Stimulated activated CD8-positive, alpha-beta memory T cell treated with anti-CD3 and anti-CD28 coated beads, Interleukin-15, amount 100 ng/mL, for 48 hours (primary cell): ENCODE measurements at places on chromosomes 13 and 19.

GRCh38 chr13:112892426-112893206 lies 76.4 kb upstream of the MCF2L start:
- no peak for DNase-seq

- DNase-seq, result no peak
These were observed 122.6 kb upstream of the SLC10A2 start for GRCh38 chr13:103188713-103189326.

GRCh38 chr19:13281567-13282291 lies 131.5 kb downstream of the IER2 start:
- no peak for DNase-seq

GRCh38 chr19:56155124-56155687 lies 14.1 kb downstream of the ZNF444 start:
- no peak for DNase-seq

DNA sequence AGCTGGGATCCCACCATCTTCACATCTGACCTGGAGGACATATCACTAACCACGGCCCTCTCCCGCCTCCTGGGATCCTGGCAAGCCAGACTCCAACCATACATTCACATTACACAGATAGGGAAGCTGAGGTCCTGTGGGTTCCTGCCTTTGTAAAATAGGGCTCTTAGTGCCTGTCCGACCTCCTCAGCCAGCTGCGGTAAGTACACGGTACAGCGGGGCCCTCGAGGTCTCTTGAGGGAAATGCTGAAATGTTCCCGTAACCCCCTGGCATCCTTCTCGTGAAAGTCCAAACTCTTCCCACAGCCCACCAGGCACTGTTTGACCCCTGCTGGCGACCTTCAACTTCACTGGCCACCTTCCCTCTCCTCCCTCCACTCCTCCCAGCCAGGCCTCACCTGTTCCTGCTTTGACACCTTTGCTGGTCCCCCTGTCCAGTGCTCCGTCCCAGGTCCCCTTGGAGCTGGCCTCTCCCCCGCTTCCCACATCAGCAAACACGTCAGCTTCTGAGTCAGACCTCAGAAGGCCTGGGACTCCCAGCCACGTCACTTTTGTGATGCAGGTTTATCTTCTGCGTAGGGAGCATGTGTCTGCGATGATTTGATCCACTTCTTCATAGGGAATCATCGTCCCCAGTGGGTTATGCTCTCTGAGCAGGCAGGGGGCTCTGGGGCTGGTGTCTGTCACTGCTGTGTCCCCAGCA lies 8.8 kb upstream of the GNG7 start:
- DNase-seq, result no peak

DNA sequence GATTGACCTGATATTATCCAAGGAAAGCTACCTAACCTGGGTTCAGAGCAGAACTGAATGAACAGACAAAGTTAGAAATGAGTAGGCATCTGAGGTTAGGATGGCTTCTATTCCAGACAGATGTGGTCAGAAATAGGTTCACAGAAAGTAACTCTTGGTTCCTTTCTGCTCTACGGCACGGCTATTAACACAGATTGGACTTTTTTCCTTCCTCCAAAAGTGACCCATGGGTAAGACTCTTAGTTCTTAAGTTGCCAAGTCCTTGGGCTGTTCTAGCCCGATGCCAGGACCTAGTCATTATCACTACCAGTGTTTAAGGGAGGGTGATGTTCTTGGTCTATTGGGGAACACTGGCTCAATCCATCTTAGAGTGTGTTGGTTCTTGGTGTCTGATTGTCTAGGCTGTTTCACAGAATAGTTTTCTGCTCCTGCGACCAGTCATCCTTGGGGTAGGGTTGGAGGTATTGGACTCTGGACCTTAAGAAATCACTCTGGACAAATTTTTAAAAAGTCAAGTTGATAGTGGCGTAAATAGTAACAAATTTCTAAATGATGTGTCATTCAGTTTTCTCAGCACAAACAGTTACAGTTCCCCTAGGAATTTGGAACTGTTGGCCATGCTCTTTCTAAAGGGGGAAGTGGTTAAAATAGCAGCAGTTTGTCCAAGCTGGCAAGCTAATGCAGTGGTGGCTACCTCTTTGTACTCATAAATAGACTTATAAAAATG lies 60.1 kb upstream of the MYCBP2 start:
- DNase-seq, result no peak

- DNase-seq, result peak; percentile 54
These were observed 21.2 kb downstream of the PCID2 start for GRCh38 chr13:113187263-113187669.

- no peak for DNase-seq
These were observed 29.9 kb downstream of the NLRP13 start for GRCh38 chr19:55902080-55902751.

DNA sequence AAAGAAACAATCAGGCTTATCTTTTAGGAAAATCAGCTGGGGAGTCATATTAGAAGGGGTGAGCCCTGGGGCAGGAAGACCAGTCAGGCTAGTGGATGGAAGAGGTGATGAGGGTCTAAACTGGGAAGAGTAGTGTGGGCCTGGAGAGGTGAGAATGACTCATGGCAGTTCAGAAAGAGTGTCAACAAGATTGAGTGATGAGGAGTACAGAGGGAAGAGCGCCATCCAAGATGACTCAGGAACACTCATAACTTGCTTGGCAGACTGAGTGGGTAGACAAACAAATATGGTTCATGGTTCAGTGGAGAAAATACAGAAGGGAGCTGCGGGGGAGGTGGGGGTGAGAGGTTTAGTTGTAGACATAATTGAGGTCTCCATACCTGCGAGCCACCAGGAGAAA lies 17.3 kb upstream of the CLDN10 start:
- DNase-seq, result no peak

DNA sequence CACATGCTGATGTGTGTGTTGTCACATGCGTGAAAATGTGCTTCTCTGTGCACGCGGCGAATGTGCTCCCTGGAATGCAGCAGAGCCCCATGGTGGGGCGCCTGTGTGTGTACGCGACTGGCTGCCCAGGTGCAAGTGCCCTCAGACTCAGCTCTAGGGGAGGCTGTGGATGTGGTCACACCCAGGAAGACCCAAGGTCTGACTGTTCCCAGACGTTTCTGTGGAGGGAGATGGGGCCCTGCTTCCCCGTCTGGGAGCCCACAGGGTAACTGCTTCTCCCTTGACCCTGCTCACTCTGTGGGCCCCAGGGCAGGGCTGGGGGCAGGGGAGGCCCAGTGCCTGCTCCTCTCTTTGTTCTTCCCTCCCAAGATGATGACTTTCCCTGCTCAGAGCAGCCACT lies 7.9 kb upstream of the UQCR11 start:
- no peak for DNase-seq

DNA sequence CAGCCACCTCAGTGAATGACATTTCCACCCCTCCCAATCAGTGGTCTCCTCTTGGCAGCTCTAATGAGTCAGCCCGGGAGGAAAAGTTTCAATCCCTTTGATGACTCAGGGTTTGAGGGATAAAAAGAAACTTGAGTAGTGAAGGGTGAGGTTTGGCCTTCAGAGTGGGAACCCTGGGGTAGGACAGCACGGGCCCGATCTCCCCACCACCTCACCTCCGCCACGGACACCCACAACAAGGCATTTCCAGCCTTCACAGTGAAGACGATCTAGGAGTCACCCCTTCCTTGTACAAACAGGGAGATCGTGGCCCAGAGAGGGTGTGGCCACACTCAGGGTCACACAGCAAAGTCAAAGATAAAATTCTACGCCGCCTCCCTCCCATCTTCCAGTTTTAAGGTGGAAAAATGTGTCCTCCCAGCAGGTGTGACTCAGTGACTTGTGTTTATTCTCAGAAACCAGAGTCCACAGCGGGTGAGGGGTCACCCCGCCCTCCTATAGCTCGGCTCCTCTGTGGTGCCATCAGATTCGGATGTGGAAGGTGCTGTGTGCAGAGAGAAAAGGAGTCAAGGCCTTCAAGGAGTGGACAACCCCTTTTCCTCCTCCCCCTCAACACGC lies 12.3 kb downstream of the CIB3 start:
- DNase-seq, result peak; percentile 66

- DNase-seq, result no peak
These were observed 983 bp downstream of the ZNF415 start for GRCh38 chr19:53131727-53132126.

DNA sequence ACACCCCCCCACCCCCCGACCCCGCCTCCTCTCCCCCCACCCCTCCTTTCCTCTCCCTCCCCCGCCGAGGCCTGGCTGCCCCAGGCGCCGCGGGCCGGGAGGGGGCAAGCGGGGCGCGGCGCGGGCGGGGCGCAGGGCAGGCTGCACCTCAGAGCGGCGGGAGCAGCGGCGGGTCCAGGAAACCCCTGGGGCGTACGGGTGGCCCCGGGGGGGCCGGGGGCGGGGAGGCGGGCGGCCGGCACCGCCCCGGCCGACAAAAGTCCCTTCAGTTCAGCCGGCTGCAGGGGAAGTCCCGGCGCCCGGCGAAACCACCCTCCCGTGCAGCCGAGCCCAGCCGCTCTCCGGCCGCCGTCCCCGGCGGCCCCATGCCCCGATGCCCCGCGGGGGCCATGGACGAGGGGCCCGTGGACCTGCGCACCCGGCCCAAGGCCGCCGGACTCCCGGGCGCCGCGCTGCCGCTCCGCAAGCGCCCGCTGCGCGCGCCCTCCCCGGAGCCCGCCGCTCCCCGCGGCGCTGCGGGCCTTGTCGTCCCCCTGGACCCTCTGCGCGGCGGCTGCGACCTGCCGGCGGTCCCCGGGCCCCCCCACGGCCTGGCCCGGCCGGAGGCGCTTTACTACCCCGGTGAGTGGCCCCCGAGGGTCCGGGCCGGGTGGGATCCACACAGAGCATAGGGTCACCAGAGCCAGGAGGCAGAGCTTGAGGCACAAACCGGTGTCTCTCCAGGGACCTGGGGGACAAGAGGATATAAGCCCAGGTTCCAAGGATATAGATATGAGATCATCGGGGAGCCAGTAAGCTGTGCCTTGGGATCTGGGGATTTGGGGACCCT lies at the start of gene BCL3:
Gene BCL3 (plus strand): TSS at position 283 of the 829 bp plus-strand sequence. CDS start 83 bp downstream, at position 366.
- DNase-seq, result peak; percentile 72

DNA sequence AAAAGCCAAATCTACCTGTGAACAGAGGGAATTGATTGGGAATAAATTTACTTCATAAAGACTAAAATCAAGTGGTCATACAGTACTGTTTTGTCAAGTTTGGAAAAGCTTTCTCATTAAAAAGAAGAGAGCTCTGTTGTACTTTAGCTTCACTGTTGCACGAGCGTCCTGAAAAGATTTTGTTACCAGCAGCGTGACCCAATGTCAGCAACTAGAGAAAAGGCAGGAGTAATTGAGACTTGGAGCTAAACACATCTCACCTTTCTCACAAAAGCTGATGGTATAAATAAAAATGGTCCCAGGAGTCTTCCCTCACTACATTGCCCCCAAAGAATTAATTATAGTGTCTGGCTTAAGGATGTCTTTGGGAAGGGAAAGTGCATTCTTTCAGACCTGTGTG lies 613.7 kb downstream of the OLFM4 start:
- no peak for DNase-seq

GRCh38 chr13:51396352-51396751 lies 56.5 kb downstream of the INTS6 start:
- DNase-seq, result no peak

DNA sequence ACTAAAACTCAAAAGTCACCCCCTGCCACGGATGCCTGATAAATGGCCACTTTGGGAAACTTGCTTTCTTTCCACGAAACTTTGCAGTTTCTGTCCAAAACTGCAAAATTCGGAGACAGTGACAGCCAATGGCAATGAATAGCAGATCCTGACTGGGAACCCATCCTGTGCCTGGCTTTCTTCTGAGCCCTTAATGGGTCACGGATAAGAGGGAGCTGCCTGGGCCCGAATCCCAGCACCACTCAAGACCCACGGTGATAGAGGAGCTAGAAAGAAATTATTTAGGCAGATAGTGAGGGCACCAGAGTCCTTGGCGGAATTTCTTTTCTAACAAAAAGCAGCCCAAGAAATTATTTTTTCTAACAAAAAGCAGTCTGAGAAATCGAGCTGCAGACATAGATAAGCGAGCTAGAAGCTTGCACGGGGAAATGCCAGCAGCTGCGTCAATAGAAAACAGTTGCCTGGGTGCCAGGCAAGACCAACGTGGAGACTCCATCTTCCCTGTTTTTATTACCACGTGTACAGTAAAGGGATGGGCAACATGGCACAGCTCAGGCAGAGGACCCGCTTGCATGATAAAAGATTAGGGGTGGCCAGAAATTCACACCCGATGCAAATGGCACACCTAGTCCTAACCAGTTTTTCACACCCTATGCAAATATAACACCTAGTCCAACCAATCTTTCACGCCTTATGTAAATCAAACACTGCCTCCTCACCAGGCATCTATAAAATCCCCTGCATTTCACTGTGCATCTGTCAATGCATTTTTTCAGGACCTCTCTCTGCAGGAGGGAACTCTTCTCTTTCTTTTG lies 7.1 kb upstream of the HSH2D start:
- DNase-seq, result no peak
